ENCODE measurements at places on chromosomes 1 and 21.

DNA sequence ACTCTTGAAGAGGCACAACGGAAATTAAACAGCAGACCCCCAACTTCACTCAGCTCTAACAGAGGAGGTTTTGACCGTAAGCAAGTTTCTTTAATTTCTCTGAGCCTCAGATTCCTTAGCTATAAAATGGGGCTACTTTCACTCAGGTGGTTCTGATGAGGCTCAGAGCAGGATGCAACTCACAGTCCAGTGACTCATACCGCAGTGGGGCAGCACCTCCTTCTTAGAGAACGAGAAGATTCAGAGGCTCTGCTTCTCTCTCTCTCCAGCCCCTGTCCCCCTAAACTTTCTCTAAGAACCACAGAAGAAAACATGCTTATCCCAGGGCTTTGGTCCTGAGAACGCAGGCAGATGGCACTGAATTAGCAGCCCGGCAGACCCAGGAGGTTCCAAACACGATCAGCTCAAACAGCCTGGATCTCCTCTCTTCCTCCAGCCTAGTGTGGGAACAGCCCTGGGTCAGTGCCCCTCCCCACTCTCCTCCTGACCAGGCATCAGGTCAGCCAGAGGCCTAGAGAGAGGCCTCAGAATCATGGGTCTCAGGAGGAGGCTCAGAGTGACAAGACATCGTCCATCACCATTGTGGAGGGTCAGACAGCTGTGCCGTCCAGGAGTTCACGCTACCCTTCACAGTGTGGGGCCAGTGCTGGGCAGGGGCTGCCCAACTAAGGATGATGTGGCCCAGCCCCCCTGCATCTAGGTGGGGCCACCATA is 433.0 kb downstream of the PTPRU start:
- DNase-seq: no peak

- no peak for DNase-seq
These were observed 29.7 kb downstream of the PBX1 start for GRCh38 chr1:164588516-164589341.

DNA sequence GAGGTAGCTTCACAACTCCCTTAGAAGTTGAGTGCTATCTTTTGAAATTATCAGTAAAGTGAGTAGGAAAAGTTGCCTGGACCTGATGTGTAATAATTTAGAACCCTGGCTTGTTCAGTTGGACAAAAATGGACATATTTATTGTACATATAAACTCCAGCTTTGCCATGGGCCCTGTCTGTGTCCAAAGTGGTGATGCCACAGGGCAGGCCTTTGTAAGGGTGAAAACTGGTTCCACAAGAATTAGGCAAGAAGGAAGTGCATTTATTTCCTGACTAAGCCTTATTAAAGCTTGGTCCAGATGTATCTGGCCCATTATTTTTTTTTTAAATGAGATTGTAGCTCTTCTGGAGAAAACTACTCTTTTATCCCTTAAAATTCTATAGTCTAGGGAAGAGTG is 47.9 kb downstream of the MACO1 start:
- no peak for DNase-seq

DNA sequence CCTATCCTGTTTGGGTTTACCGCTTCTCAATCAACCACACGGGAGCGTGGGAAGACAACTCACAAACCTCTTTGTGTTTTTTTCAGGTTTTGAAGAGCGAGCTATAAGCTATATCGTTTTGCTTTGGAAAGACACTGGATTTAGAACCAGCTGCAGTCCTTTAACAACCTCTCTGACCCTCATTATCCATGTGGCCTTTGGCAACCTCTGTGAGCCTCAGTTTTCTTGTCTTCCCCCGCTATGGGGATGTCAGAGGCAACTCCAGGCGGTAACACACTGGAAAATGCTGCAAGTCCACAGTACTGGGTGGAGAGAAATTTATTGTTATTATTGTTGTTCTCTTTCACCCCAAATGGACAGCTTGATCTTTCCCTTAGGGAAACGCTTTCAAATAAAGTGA is 100.0 kb downstream of the ETS2 start:
- no peak for DNase-seq

- DNase-seq: no peak
These were observed 26.2 kb downstream of the ZYG11B start for GRCh38 chr1:52752484-52752826.

DNA sequence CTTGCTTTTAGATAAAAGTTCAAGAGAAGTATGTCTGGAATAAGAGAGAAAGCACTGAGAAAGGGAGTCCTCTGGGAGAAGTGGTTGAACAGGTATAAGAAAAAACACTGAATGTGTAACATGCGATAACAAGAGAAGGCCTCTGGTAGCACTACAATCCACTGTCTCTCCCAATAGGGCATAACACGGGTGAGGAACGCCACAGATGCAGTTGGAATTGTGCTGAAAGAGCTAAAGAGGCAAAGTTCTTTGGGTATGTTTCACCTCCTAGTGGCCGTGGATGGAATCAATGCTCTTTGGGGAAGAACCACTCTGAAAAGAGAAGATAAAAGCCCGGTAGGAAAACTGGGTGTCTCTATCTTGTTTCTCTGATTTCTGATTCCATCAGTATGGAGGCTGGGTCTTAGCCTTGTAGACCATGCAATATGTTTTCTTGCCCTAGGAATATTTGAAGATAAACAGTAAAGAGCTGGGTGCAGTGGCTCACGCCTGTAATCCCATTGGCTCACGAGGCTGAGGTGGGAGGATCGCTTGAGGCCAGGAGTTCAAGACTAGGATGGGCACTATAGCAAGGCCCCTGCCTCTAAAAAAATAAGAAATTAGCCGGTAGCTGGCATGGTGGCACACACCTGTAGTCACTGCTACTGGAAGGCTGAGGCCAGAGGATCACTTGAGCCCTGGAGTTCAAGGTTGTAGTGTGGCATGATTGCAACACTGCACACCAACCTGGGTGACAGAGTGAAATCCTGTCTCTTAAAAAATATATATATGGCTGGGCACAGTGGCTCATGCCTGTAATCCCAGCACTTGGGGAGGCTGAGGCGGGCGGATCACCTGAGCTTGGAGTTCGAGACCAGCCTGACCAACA is 40.4 kb downstream of the DAP3 start:
- peak; percentile 74 for DNase-seq

- no peak for DNase-seq
These were observed 32.8 kb downstream of the SKI start for GRCh38 chr1:2260917-2261316.

DNA sequence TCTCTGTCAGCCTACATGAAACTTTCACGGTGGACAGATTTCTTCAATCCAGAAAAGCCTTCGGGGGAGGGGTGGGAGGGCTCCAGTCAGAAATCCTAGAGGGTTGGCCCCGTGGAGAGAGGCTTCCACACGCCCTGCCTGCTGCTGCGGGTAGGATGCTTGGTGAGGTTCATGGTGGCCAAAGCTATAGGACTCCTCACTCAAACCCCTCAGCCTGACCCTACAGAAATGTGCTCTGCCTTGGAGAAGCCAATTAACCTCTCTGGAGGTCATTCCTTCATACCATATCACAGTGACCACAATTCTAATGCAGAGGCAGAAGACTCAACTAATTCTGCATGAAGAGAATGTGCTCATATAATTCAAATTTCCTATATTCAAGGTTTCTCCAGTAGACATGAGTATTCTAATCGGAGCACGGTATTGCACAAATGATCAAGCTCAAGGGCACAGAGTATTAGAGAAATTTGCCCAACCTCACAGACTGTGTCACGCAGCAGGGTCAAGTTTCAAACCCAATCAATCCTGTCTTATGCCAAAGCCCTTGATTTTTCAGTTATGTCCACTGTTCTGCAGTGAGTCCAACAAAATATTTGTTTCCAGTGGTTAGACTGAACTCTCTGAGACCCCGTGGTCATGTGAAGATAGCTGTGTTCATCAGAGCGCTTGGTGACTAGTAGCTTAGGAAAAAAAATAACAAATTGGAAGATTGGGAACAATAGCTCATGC is 104.8 kb downstream of the TOMM20 start:
- DNase-seq: no peak

DNA sequence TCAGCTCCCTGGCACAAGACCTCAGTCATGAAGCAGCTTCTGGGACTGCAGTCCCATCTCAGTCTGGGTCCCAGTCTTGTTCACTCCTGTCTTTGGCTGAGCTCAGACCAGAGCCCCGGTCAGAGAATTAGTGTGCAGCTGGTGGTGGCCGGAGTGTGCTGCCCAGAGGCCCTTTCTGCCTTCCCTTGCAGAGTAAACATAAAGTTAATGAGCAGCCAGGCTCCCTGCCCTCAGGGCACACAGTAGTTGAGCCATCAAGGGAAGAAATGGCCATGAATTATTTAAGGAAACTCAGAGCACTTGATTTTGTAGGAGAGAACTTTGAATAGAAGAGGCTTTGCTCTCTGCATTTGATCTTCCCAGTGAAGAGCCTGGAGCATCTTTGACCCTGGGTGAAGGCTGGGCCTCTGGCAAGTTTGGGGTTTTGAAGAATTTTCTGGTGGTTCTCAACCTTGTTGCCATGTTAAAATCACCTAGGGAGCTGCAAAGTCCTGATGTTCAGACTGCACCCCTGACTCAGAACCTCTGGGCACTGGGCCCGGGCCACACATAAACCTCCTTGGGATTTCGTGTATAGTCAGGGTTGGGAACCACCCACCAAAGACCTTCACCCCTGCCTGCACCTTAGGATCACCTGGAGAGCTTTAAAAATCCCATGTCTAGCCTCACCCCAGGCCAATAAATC is 26.4 kb upstream of the SELENON start:
- DNase-seq: no peak

- DNase-seq: peak; percentile 72
These were observed 570 bp upstream of the NPR1 start for GRCh38 chr1:153677718-153678518.

GRCh38 chr1:75996196-75996595 is 64.0 kb upstream of the ASB17 start:
- no peak for DNase-seq

GRCh38 chr1:183105449-183105848 is 80.6 kb upstream of the LAMC2 start:
- DNase-seq: no peak

- no peak for DNase-seq
These were observed 193.4 kb upstream of the PKN2 start for GRCh38 chr1:88490676-88491075.

GRCh38 chr21:15749861-15750159 is 20.0 kb downstream of the USP25 start:
- DNase-seq: peak; percentile 38

DNA sequence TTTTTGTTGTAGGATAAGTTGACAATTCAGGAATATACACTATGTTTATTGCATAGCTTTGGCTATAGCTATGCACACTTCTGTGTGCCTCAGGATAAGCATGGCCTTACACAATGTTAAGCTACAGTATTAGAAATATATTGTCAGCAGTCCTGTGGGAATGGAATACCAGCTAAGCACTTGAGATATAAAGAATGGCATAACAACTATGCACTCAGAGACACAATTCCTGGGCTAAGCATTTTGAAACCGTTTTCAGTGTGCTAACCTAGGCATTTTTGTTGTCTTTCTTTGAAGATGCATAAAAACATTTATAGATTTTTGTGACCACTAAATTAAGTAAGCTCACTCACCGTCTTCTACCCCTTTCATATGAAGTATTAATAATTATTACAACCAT is 46.8 kb downstream of the TMPRSS15 start:
- no peak for DNase-seq

DNA sequence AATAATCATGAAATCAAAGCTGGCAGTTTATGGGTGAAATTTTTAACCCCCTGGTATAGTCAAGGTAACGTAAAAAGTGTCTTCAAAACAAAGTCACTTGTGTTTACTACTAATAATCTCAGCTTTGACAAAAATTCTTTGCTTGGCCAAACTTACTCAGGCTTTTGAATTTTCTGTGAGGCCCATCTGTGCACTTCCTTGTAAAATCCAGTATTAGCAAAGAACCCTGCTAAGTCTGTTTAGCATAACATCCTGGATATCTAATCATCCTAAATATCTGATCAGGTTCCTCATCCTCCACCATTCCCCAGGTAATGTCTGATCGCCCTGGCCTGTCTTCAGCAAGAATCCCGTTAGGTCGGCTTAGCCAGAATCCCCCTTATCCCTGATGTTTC is 3.0 kb downstream of the LYST start:
- DNase-seq: no peak

GRCh38 chr1:168767894-168768584 is 39.0 kb upstream of the DPT start:
- no peak for DNase-seq

DNA sequence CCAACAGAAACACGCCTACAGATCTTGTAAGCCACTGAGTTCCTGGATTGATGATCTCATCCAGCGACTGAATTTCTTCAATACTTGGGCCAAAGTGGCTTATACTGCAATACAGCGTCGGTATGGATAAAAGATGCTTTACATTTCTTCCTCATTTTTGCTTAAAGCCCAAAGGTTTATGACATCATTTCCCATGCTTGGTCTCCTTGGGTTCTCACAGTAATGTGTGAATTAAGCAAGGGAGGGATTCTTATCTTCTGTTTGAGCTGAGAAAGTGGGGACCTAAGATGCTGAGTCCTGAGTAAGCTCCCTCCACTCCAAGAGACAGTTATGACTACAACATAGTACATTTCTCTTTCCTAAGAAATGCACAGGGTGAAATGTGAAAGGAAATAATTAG is 39.5 kb downstream of the LBR start:
- DNase-seq: no peak

GRCh38 chr1:97186381-97186780 is 464.8 kb downstream of the PTBP2 start:
- peak; percentile 3 for DNase-seq

GRCh38 chr1:38269923-38270848 is 223.6 kb upstream of the POU3F1 start:
- no peak for DNase-seq

GRCh38 chr1:11730429-11730891 is 5.5 kb upstream of the AGTRAP start:
- no peak for DNase-seq

DNA sequence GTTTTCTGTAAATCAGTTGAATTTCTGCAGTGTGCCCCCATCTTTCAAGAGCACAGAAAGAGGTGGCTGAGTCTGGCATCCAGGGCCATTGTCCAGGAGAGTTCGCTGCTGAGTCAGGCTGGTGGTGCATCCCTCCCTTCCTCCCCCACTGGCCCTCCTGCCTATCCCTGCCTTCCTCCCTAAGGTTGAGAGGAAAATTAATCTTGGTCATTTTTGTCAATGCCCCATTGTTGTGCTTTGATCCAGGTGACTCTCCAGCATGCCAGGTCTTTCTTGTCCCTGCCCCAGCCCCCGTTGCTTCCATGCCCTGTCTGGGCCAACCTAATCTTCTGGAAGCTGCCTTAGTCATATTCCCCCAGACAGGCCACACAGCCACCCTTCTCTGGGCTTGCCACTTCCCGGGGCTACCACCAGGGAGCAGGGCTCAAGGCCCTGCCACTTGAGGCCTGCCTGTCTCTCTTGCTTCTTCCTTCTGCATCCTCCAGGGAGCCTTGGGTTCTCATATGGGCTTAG is 26.6 kb downstream of the PROK1 start:
- DNase-seq: no peak

All from erythroblast (primary cell).